ENCODE measurements at places on chromosomes 16 and 17.
A peak's percentile ranks its signal among the peaks of the same experiment; 100 is the strongest.

DNA sequence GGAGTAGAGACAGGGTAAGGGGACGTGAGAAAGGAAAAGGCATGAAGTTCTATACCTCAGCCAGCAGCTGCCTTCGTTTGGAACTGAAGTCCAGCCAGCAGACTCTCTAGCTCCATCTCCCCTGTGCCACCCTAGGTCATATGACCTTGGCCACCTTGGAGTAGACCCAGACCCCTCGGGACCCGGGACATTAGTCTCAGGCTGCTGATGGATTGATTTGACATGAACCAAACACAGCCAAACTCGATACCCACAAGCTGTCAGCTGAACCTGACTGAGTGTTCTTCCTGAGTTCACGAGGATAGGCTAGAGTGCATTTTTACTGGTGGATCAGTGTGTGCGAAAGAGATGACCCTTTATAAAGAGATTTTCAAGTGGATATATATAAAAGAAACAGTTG, 68.5 kb downstream of the YPEL2 start:
- DNase-seq, result no peak

- no peak for DNase-seq
These were observed 17.5 kb downstream of the UNC13D start for GRCh38 chr17:75826561-75827307.

DNA sequence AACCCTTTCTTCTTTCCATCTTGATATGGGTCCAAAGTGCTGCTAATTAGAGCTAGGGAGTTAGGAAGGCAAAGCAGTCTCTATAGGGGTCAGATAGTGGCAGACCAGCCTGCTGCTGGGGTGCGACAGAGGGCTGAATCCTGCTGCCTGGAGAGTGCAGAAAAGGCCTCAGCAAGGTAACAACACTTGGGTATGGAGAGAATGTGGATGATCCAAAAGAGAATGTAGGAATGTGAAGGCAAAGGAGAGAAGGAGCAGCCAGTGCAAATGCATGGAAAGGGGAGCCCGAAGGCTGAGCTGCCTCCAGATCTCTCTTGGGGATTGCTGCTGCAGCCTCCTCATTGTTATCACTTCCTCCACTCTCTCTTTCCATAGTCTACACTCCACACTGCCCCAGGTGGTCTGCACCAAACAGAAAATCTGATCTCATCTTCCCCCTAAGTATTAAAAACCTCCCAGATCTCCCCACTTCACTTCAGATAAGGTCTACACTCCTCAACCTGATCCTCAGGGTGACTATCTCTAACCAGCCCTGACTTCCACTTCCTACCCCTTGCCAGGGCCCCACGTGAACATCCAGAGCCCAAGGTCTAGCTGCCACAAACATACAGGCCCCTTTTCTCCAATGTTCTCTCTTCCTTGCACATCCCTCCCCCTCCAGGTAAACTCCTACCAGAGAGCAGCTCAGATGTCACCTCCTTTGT, 28.8 kb downstream of the TOM1L2 start:
- no peak for DNase-seq

- peak; percentile 47 for DNase-seq
These were observed 393.5 kb downstream of the UTP18 start for GRCh38 chr17:51653878-51654277.

- DNase-seq, result no peak
These were observed 6.7 kb downstream of the MRPL58 start for GRCh38 chr17:75019146-75019545.

DNA sequence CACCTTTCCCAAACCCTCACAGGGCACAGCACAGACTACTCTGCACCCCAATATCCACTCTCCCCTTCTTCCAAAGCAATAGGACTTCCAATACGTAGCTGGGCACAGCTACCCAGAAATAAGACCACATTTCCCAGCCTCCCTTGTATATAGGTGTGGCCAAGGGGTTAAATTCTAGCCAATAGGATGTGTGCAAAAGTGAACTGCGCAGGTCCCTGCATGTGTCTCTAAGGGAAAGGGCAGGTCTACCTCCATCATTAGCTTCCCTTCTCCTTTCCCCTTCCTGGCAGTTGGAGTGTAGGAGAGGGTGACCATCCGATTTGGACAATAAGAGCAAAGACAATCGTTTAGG, 25.5 kb upstream of the SNN start:
- DNase-seq, result no peak

DNA sequence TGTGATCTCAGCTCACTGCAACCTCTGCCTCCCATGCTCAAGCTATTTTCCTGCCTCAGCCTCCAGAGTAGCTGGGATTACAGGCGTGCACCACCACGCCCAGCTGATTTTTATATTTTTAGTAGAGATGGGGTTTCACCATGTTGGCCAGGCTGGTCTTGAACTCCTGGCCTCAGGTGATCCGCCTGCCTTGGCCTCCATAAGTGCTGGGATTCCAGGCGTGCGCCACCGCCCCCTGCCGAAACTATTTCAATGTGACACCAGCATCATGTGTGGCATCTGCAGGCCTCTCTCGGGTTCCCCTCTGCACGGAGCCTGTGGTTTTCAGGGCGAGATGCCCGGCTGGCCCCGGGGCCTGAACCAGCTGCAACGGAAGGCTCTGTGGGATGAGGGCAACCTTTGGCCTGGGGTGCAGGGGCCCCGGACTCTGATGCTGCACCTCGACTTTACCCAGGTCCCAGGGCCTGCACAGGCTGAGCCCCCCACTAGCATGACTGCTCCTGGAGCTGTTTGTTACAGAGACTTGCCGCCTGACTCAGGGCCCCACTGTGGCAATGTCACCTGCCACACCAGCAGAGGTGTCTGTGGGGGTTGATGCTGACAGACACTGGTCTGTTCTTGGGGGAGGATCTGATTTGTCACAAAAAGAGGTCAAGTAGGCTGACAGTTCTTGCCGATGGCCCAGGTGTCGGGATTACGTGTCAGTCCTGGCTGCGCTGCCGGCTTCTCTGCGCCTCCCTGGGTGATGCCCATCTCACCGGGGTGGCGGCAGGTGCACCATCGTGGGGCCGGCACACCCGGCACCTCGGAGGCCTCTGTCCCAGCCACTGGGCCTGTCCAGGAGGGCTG, 8.6 kb upstream of the TEX19 start:
- no peak for DNase-seq

DNA sequence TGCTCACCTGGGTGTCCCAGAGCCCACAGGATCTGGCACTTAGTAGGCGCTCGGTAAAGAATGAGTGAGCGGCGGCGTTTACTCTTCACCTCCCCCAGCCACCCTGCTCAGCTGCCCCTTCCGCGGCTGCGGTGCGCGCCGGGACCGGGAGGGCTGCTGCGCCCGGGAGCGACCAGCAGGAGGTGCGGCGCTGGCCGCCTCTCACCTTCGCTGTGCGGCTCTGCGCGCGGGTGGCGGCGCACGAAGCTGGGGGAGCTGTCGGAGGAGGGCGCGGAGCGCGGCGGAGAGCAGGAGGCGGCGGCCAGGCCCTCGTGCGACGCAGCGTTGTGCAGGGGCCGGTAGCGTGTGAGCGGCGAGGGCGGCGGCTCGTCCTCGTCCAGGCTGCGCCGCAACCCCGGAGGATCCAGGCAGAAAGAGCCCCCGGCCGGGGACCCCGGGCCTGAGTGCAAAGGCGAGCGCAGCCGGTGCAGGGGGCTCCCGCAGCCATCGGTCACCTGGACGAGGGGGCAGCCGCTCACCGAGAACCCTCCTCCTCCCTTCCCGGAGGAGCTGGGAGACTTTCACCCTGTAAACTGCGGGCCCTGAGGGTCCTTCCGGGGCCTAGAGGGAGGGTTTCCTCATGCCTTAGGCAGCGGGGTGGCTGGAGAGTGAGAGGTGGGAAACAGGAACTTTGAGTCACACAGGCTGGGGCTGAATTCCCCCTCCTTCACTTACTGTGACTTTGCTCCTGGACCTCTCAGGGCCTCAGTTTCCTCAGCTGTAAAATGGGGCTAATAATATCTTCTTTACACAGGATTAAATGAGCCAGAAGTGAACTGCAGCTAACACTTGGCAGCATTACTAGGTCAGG, 12.5 kb downstream of the SAMD14 start:
- DNase-seq, result peak; percentile 67

DNA sequence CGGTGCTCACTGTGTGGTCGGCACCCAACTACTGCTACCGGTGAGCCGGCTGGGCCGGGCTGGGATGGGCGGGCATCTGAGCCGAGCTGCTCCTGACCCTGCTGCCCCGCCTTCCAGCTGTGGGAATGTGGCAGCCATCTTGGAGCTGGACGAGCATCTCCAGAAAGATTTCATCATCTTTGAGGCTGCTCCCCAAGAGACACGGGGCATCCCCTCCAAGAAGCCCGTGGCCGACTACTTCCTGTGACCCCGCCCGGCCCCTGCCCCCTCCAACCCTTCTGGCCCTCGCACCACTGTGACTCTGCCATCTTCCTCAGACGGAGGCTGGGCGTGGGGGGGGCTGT, 6.9 kb downstream of the TBX6 start:
- DNase-seq, result no peak

DNA sequence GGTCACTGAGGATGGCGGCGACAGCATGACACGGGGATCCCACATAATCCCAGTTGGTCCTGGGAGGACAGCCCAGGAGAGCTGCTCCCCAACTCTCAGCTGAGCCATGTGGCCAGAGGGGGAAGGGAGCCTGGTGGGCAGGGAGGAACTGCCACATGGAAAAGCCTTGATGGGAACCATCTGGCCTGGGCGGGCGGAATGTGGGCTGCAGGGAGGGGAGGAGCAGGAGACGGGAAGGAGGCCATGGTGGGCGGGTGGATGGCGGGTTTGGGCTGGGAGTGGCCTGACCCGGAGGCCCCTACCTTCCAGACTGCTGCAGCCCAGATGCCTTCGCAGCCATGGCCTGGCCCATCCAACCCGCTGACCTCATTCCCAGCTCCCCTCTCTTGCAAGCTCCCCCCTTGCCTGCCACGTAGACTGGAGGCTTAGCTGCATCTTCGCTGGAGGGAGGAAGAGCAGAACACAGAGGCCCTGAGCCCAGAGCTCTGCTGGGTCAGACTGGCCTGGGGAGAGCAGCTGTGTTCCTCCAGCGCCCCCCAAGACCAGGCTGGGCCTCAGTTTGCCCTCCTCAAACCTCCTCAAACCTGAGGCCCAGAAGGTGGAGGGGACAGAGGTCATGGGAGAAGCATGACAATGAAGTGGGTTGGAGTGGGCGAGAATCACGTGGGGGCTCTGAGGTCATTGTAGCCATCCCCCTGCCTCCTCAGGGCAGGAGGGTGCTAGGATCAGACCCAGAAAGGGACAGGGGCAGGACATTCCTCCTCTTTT, 8.2 kb upstream of the COL1A1 start:
- peak; percentile 13 for DNase-seq

- DNase-seq, result no peak
These were observed 23.9 kb downstream of the UNK start for GRCh38 chr17:75808549-75808904.

- no peak for DNase-seq
These were observed 35.3 kb downstream of the TMEM132E start for GRCh38 chr17:34614698-34615097.

- no peak for DNase-seq
These were observed 3.5 kb upstream of the RRAD start for GRCh38 chr16:66928702-66929388.

DNA sequence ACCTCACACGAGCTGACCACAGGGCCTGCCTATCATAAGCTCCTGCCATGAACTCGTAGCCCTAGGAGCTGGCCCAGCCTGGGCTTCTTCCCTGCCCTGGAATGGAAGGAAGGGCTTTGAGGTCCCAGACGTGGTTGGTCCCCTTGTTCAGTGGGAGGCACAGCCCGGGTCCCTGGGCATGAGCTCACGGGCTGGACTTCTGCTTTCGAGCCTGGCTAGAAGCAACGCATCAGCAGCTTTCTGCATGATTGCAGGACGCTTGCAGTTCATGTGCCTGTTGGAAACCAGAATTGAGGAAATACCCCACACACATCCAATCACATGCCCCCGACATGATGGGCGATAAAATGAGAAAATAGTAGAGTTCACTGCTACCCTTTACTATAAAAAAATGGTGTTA, 293.3 kb downstream of the MAF start:
- DNase-seq, result no peak
